AG10803 (cell line): ENCODE measurements at places on chromosomes 12 and 14.

GRCh38 chr14:49449749-49450148 lies 136.4 kb downstream of the RPS29 start:
- no peak for DNase-seq

DNA sequence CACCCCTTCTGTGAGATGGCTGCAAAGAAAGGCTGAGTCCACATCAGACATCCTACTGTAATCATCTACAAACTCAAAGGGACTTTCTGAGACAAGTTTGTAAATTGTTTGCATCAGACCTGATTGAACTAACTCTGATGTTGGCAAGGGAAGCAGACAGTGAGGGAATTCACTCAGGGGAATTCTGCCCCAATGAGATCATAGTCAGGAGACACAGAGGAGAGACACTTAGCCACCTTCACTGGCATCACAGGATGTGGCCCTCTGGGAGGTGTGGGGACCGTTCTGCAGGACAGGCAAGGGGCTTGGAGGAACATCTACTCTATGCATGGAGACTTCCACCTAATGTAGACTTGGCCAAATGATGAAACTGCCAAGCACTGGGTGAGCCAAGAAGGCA lies 70.7 kb upstream of the DDX11 start:
- DNase-seq = peak; percentile 42

DNA sequence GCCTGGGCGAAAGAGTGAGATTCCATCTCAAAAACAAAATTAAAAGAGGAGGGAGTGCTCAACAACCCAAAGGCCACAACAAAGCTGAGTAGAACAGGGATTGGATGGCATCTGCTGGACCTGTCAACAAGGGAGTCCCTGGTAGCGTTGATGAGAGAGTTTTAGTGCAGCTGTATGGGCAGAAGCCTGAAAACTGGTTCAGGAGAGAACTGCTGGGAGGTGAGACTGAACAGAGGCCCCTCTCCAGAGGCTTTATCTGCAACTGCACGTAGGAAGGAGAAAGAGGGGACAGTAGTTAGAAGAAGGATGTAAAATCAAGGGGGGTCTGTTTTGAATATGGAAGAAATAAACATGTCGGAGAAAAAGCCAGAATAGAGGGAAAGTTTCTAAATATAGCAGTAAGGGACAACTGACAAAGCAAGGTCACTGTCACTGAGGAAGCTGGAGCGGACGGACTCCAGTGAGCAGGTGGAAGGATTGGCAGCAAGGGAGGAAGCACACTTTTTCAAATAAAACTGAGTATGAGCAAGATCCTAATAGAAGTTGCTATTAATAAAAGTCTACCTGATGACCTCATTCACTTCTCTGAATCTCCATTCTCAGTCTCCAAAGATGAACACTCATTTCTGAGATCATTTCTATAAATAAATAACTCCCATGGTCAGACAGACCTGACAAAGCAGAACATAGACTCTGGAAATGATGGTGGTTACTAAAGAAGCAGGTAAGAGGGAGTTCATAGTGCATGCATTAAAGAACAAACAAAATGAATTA lies 11.8 kb upstream of the ATF1 start:
- DNase-seq = no peak

- DNase-seq = no peak
Measured at GRCh38 chr12:50842637-50843493, at the start of gene TMPRSS12. Gene TMPRSS12 (plus strand): TSS chr12:50842926. CDS start chr12:50842965, 39 bp downstream.

- peak; percentile 85 for DNase-seq
Measured at GRCh38 chr12:6965026-6965661, 5.3 kb downstream of the PHB2 start.

DNA sequence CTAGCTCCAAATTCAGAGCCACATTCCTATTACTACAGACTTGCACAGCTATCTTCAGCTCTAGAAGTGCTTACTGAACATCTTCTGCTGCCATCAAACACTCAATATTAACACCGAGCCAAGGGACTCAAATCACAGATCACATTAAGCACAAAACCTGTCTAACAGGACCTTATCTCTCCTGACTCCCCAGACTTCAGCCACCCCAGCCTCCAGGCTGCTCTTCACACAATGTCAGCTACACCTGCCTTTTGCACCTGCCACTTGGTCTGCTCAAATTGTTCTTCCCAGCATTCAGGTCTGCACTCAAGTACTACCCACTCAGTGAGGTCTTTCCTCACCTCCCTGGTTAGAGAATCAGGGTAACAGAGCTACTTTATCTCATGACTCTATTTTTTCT lies 57.1 kb downstream of the GALC start:
- DNase-seq = no peak

DNA sequence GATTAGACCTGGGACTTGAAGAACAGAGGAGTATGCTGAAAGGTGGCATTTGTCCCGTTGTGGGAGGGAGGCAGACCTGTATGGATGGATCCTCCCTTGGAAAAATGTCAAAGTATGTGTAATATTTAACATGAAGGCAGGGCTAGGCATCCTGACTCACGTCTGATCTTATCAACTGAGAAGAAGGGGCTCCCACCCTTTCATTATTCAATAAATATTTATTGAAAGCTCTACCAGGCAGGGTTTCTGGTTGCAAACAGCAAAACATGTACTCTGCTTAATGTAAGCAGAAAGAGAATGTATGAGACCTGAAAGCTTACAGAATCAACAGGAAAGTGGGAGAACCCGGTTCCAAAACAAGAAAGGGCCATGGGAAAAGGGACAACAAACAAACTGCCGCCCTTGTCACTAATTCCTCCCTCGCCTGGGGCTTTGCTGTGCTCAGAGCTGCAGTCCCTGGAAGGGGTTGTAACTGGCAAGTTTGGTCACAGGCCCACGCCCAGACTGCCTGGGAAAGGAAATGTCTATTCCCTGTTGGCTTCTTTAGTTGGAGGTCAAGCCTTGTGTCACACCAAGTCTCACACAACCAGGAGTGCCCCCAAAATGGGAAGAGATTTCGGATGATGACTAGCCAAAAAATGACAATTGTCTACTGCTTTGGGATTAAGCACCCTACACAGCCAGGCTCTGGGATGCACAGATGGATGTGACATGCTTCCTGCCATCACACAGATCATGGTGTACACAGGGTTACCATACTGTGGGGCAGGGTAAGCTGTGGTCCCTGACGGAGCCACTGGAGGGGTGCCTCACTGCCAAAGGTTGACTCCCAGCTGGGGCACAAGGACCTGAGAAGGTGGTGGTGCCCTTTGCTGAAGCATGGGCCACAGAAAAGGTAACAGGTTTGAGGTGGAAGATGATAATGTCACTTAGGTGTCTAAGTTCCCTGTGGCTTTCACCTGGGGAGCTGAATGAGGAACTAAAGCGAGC lies 36.8 kb downstream of the RAB35 start:
- no peak for DNase-seq

DNA sequence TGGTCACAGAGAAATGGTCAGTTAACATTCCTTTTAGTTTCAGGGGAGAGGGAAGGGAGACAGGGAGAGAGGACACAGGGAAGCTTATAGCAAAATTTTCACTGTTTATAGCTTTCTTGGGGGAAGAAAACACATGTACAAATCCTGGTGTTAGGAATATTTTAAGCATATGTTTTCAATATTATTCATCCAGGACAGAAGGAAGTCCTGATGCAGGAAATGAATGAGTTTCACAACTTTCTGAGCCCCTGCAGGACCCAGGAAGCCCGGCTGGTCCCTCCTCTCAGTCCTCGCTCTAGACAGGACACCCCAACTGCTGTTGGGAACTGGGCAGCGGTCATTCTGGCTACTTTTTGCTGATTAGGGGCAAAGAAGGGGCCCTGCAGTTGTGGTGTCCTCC lies 71.1 kb upstream of the ZDHHC17 start:
- DNase-seq = no peak

- no peak for DNase-seq
Measured at GRCh38 chr12:24679126-24679525, 269.8 kb downstream of the BCAT1 start.

- peak; percentile 20 for DNase-seq
Measured at GRCh38 chr12:130013771-130014484, 110.1 kb upstream of the TMEM132D start.

- DNase-seq = no peak
Measured at GRCh38 chr12:118742431-118742830, 238.9 kb upstream of the SRRM4 start.

DNA sequence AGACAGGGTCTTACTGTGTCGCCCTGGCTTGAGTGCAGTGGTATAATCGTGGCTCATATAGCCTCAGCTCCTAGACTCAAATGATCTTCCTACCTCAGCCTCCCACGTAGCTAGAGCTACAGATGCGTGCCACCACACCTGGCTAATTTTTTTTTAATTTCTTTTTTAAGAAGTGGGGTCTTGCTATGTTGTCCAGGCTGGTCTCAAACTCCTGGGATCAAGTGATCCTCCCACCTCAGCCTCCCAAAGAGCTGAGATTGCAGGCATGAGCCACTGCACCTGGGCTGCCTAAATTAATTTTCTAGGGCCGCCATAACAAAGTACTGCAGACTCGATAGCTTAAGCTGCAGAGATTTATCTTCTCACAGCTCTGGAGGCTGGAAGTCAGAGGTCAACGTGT lies 9.1 kb downstream of the LTBR start:
- no peak for DNase-seq

DNA sequence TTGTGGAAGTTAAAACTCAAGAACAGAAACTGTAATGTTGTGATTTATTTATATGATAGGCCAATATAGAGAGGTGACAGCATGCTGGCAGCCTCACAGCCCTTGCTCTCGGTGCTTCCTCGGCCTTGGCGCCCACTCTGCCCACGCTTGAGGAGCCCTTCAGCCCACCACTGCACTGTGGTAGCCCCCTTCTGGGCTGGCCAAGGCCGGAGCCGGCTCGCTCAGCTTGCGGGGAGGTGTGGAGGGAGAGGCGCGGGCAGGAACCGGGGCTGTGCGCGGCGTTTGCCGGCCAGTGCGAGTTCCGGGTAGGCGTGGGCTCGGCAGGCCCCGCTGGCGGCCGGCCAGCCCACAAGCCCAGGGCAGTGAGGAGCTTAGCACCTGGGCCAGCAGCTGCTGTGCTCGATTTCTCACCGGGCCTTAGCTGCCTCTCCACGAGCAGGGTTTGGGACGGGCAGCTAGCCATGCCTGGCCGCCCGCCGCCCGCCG lies 65.8 kb upstream of the SLC8A3 start:
- peak; percentile 6 for DNase-seq

DNA sequence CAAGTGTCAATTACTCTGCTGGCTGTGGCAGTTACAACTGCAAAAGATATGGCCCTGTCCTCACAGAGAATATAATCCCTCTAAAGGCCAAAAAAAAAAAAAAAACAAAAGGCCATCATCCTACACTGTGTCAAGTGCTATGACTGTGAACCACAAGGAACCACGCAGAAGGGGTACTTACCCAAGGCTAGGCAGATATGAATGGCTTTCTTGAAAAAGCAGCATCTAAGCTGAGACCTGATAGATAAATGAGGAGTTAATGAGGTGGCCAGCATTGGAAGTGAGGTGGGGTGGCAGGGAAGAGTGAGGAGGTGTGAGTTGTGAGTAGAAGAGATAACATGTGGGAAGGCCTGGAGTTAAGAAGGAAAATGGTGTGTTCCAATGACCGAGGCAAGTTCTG lies 16.4 kb upstream of the IL22 start:
- no peak for DNase-seq

- peak; percentile 77 for DNase-seq
Measured at GRCh38 chr12:28446031-28446430, 255.8 kb downstream of the CCDC91 start.

DNA sequence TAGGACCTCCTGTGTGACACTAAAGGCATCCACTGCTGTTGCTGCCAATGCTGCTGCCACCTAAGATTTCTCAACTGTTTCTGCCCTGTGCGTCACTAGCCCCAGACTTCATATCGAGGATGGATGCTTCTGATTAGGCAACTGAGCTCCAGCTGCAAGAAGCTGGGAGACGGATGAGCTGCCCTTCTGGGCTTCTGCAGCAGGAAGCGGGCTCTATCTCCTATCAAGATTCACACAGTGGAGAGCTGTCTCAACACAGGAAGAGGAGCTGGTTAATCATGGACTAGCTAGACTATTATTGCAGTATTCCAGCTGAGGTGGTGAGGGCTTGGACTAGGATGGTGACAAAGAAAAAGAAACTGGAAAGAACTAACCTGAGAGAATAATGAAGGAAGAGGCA lies 59.2 kb upstream of the PELI2 start:
- peak; percentile 2 for DNase-seq

- no peak for DNase-seq
Measured at GRCh38 chr12:94121886-94122285, 26.5 kb upstream of the PLXNC1 start.

- DNase-seq = no peak
Measured at GRCh38 chr12:13061377-13061776, 17.2 kb downstream of the FAM234B start.

GRCh38 chr12:56658921-56659320 lies 13.1 kb upstream of the ATP5F1B start:
- DNase-seq = no peak

DNA sequence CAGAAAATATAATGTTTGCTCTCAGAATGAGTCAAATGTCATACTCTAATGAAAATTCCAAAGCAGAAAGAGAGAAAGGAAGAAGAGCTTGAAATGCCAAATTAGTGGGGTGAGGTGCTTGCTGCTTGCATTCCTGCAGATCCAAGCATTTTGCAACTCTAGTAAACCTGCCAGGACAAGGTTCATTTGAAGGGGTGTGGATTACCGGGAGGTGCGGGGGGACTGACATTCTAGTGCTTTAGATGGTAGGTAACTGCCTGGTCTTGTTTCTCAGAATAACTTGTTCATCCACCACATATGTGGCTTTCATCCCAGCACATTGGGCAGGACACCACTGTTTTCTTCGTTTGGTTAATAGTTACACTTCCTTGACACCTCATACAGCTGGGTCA lies 144.4 kb downstream of the AKAP6 start:
- peak; percentile 95 for DNase-seq

DNA sequence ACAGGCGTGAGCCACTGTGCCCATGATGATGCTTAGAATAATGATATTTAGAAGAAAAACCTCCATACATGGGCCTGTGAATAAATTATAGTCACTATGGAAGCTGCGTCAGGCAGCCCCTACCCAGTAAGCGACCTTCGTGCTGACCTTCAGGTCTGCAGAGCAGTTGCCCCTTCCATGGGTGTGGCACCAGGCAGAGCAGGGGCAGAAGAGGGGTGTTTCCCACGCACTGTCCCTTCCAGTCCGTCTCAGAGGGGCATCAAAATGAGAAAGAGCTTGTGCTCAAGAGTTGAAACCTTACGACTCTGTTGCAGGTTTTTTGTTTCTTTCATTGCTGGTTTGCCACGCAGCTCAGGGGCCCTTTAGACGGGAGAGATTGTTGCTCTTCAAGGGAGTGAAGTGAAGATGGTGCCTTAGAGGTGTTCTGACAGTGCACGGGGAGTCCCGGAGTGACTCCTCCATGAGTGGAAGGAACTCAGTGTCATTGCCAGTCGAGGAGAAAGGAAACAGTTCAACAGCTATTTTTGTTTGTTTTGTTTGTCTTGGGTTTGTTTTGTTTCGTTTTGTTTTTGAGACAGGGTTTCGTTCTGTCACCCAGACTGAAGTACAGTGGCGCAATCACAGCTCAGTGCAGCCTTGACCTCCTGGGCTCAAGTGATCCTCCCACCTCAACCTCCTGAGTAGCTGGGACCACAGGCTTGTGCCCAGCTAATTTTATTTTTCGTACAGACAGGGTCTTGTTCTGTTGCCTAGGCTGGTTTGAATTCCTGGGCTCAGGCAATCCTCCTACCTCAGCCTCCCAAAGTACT lies 13.9 kb downstream of the CKB start:
- DNase-seq = no peak
